ENCODE measurements at places on chromosomes 5 and 9.

DNA sequence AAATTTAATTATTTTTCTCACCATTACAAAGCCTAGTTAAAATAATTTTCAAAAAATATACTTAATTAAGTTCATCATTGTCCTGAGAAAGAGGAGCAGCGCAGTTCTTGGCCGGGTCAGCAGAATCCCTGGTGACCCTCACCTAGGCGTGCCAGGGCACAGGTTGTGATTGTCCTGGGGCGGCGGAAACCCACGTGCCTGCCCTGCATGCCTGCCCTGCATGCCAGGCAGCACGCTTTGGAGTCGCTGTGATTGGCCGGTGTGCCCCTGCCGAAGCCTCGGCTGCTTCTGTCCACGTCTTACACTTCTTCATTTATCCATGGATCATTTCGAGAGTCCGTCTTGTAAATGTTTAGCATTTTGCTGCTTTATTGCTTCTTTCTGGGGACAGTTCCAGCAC is 25.6 kb downstream of the SLC12A2 start:
- no peak for DNase-seq

- DNase-seq = no peak
Observed at GRCh38 chr5:180121826-180122413, 50.4 kb upstream of the RNF130 start.

DNA sequence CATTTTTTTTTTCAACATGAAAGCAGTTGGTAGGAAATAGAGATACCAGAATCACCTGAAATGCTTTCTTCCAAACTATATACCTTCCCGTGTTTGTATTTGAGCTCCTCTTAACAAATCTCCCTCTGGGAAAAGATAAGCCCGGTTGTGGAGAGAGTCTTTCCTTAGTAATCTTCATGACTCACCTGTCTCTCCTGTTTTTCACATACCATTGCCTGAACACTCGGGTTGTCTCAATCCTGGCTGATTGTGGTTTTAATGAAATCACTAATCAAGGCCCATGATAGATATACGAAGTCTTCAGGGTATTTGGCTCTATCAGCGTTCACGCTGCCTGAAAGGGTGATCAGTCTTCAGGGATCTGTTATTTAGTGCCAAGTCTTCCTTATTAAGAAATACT is 136.7 kb downstream of the MAN2A1 start:
- DNase-seq = no peak

DNA sequence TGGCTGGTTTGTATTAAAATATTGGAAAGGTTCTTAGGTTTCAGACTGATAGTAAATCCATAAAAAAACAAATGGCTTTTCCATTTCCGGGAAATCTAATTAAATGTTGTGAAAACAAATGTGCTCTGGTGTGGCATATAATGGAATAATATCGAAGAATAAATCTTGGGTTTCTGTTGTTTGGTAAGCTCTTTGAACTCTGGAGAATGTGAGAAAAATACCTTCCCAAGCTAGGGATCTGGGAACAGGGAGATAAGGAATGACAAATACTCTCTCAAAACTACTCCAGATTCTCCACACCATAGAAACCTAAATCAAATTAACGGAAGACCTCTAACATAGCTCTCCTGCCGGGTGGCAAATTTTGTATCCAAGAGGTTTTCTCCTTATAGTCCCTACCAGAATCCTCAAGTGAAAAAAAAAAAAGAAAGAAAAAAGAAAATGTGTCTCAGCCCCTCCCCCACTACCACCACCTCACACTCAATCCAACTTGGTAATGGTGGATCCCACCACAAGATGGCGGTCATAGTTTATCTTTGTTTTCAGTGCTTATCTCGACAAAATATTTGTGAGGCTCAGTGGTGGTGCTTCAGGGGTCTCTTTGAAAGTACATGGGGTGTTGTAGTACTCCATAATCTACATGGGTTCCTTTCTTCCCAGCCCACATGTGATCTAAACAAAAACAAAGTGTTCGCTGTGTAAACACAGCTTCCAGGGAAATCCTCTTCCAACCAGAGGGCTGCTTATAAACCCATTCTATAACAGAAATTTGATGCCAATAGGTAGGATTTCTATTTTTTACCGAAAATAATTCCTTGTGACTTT is 54.5 kb upstream of the FST start:
- no peak for DNase-seq

GRCh38 chr9:26800322-26800721 is 92.3 kb downstream of the CAAP1 start:
- no peak for DNase-seq

DNA sequence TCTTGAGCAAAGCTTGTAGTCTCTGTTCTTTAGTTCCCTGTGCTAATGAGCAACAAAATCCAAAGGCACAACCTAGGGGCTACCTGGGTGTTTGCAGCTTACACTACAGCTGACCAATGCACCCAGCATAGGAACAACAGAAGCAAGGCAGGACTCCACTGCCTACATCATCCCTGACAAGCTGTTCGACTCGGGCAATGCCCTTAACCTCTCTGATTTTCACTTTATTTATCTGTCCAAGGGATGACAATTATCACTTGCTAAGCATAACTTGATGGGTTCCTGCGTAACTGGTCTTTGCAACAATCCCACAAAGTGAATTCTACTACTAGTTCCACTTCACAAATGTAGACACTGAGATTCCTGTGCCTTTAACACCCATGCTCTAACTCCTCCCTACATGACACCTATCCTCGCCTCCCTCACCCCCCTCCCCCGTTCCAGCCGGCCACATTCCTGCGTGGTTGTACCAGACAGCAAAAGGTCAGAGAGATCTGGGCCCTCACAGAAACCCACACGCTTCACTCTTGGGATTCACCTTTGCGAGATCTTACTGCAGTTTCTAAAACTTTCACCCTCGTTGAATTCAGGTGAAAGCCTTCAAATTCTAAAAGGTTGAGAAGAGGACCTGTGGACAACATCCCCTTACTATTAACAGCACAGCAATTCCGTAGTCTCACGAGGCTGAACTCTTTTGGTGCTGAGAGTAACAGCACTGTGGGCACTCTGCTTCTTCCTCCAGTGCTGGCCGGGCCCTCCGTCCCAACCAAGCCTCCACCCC is 995 bp downstream of the IPPK start:
- DNase-seq = no peak

GRCh38 chr5:36575361-36575781 is 31.0 kb upstream of the SLC1A3 start:
- DNase-seq = no peak

DNA sequence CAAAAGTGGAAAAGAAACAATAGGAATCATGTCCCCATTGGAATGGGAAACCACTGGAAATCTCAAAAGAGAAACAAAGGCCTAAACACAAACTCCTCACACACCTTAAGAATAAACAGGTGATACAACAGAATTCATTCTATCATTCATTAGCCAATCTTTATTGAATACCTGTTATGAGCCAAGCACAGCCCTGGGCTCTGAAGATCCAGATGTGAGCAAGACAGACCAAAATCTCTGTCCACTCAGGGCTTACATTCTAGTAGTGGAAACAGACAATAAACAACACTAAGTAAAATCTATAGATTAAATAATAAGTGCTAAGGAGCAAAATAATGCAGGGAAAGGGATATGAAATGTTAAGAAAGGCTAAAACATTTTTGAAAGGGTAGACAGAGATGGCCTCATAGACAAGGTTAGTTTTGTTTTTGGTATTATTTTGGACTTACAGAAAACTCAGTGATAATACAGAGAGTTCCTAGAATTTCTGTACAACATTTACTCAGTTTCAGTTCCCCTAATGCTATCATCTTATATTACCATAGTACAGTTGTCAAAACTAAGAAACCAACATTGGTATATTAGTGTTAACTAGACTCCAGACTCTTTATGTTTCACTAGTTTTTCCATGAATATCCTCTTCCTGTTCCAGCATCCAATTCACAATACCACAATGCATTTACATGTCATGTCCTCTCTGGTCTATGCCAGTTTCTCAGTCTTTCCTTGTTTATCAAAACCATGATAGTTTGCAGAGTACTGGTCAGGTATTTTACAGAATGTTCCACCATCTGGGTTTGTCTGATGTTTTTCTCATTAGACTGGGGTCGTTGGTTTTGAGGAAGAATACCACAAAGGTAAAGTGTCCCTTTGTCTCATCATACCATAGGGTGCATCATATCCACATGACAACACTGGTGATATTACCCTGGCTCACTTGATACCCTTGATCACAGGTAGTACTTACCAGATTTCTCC is 103.7 kb downstream of the SIL1 start:
- peak; percentile 41 for DNase-seq

GRCh38 chr9:112069318-112070169 is 105.6 kb downstream of the SUSD1 start:
- no peak for DNase-seq

GRCh38 chr9:70829591-70830265 is 291.7 kb downstream of the TRPM3 start:
- DNase-seq = no peak

GRCh38 chr5:96690861-96691260 is 28.7 kb downstream of the CAST start:
- no peak for DNase-seq

- DNase-seq = no peak
Observed at GRCh38 chr5:1413611-1414241, 31.5 kb downstream of the SLC6A3 start.

DNA sequence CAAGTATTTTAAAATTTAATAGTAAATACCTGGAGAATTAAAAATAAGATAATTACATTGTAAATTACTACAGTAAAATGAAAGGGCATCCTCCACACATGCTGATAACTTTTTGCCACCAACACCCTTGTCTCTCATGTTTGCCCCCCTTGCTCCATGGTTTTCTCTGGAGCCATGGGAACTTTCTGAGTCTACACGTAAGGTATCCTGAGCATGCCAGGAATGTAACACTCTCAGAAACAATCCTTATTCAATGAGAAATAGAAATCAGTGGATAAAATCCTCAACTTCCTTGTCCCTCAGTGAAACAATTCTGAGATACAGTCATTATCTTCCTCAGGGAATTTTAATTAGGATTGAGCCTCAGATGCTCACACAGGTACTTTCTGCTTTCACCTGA is 108.9 kb downstream of the IZUMO3 start:
- DNase-seq = no peak

DNA sequence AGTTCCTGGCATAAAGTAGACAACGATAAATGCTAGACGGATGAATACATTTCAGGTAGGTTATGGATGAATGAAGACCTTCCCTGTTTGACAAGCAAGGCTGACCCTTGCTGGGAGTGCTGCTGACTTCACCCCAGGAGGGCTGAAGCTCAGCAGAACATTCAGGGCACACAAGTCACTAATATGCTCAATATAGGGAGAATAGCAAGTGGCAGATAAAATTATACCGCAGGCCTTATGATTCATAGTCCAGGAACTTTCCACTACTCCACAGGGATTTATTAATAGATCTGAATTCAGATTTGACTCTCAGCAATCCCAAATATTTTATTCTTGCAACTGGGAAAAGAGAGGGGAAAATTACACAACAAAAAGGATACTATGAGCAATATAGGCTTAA is 38.2 kb upstream of the GRAMD2B start:
- DNase-seq = no peak

DNA sequence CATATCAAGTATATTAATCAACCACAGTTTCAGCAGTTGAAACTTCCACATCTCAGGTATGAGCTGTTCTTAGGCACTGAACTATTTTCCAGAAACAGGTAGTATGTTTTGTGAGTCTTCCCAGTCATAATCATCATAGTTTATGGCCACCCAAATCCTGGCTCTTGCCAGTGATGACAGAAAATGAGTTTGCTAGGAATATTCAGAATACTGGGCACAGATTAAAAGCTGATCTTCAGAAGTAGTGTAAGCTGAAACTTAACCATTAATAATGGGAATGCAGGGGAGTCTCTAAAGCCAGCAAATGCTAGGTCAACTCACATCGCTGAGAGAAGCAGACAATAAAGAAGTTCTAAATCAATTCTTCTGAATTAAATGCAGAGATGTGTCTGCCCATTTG is 64.5 kb downstream of the PLPP1 start:
- no peak for DNase-seq

- peak; percentile 54 for DNase-seq
Observed at GRCh38 chr5:17317473-17317872, 100.0 kb downstream of the BASP1 start.

DNA sequence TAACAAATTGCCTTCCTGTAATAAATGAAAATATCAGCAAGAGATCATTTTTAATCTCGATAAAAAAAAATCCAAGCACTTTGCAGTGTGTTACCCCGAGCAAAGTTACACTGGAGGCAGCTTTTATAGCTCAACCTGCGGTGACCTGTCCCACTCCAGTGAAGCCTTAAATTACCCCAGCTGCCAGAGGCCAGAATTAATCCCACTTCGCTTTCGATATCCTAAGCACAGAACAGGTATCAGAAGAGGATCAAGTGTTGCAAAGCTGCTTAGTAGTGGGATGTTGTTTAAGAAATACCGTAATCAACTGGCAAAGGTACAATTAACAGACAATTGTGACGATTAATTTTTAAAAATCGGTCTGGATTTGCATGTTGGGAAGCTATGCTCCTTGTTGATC is 314.0 kb downstream of the AGTPBP1 start:
- no peak for DNase-seq

DNA sequence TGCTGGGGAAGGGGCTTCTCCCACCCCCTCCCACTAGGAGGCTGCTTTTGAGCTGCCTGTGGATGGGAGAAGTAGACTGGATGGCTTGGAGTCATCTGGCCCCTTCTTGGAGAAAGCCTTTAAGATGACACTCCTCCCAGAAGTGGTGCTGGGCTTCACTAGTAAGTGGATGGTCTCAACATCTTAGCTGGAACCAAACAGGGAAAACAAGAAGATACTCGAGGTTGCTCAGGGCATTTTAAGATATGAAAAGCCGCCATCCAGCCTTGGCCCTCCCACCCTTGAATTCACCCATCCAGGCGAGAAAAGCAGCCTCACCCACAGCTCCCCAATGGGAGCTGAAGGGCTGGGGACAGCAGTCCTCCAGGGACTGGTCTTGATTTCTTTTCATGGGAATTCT is 7.8 kb upstream of the SMIM32 start:
- no peak for DNase-seq

DNA sequence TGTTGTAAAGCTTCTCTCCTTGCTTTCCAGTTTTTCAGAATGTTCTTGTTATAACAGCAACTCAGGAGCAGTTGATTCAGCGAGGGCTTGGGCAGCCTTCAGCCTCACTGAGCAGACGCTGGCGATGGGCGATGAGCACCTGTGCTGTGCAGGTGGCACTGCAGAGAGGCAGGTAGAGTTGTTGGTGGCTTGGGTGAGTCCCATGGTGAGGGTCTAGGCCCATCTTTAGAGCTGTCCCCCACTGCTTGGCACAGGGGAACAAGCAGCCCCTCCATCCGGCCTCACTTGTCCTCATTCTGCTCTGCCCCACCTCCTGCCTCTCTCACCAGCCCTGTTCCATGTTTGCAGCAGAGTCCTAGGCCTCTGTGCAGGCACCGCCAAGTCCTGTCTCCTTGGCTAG is 6.1 kb upstream of the CXCL14 start:
- no peak for DNase-seq
